ENCODE measurements at places on chromosomes 1 and 21. TPM values are rescaled to one million over a fixed set of nuclear protein-coding genes. Genes with fewer than 3 reads are reported as not detected.

GRCh38 chr1:228374711-228375577, 31.7 kb downstream of the TRIM11 start:
- H3K4me3 ChIP-seq, result no peak overlapping the region
- no peak for DNase-seq
- no peak overlapping the region for H3K27ac ChIP-seq
- H3K27me3 ChIP-seq, result peaks cover 4% of the 10 kb centered on the region
- no peaks in the 10 kb centered on the region for H3K36me3 ChIP-seq

DNA sequence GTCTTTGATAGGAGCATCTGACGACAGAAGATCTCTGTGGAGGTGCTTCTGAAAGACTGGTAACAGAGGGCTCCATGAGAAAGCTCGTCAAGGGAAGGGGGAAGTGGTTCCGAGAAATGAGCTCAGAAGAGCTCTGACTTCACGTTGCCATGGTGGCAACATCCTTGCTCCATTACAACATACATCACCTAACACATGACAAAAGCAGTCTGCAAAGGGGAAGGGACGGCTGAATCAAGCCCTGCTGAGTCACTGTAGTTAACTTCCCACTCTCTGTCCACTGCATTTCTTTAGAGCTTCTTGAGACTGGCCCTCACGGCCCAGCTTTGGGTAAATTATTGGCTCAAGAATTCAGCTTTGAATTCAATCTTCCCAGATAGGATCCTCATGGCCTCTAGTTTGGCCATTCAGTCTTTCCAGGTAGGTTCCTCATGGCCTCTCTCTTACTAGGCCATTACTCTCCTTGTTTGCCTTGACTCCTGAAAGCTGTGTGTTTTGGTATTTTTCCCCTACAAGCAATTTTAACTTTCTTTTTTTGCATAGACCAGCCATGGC, 88.0 kb upstream of the ZNF648 start:
- peaks cover 80% of the 10 kb centered on the region for H3K4me1 ChIP-seq
- no peaks in the 10 kb centered on the region for H3K36me3 ChIP-seq
- H3K27me3 ChIP-seq, result no peaks in the 10 kb centered on the region
- DNase-seq, result peak; percentile 99

C1orf210 gene
- polyA plus RNA-seq, result not detected

CLCA2 gene
- polyA plus RNA-seq, result not detected

All from CD14-positive monocyte (primary cell).